ENCODE measurements at places on chromosomes 11 and 22. TPM values are rescaled to one million over a fixed set of nuclear protein-coding genes. Genes with fewer than 3 reads are reported as not detected.
A peak's percentile ranks its signal among the peaks of the same experiment; 100 is the strongest.

DNA sequence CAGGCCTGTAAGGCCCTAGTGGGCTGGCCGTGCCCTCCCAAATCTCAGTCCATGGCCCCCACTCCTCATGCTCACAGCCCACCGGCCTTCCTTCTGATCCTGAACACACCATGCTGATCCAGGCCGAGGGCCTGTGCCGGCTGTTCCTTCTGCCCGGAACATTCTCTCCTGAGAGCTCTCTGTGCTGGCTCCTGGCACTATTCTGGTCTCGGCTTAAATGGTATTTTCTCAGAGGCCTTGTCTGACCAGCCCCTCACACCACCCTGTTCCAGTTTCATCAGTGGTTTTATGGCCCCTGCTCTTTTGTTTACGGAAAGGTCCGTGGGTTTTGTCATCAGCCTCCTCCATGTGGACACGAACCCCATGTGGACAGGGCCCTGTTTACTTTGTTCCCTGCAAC is 22.0 kb downstream of the SPTBN2 start:
- no peaks in the 10 kb centered on the region for H3K4me1 ChIP-seq
- no peaks in the 10 kb centered on the region for H3K27me3 ChIP-seq
- H3K27ac ChIP-seq: no peak overlapping the region
- no peak for DNase-seq
- no peak overlapping the region for H3K4me3 ChIP-seq

DNA sequence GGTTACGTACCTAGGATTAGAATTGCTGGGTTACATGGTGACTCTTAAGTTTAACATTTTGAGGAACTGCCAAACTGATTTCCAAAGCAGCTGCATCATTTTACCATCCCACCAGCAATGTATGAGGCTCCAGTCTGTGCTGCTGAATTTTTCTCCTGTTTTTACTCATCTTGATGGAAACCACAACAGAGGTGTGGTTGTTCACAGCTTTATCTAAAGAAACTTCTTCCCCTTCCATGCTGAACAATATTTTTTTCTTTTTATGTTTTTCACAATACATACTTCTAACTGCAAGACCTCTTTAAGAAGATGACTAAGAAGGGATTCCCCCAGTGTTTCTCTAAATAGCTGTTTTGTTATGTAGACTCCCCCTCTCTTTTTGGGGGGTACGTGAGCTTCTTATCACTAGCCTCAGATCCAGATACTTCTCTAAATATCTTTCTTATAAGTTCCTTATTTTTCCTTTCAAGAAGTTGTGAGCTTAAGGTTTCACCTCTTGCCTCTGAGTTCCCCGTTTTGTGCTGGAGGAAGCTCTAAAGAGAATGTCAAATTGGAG is 24.0 kb downstream of the TCP11L1 start:
- peaks cover 21% of the 10 kb centered on the region for H3K4me1 ChIP-seq
- H3K4me3 ChIP-seq: no peak overlapping the region
- no peak overlapping the region for H3K27ac ChIP-seq
- no peaks in the 10 kb centered on the region for H3K27me3 ChIP-seq
- peaks cover 22% of the 10 kb centered on the region for H3K36me3 ChIP-seq
- DNase-seq: no peak

- H3K36me3 ChIP-seq: no peaks in the 10 kb centered on the region
- H3K27me3 ChIP-seq: no peaks in the 10 kb centered on the region
- no peak overlapping the region for H3K4me3 ChIP-seq
- no peak for DNase-seq
- H3K4me1 ChIP-seq: no peaks in the 10 kb centered on the region
These were observed 53.9 kb upstream of the RCE1 start for GRCh38 chr11:66789097-66789890.

DNA sequence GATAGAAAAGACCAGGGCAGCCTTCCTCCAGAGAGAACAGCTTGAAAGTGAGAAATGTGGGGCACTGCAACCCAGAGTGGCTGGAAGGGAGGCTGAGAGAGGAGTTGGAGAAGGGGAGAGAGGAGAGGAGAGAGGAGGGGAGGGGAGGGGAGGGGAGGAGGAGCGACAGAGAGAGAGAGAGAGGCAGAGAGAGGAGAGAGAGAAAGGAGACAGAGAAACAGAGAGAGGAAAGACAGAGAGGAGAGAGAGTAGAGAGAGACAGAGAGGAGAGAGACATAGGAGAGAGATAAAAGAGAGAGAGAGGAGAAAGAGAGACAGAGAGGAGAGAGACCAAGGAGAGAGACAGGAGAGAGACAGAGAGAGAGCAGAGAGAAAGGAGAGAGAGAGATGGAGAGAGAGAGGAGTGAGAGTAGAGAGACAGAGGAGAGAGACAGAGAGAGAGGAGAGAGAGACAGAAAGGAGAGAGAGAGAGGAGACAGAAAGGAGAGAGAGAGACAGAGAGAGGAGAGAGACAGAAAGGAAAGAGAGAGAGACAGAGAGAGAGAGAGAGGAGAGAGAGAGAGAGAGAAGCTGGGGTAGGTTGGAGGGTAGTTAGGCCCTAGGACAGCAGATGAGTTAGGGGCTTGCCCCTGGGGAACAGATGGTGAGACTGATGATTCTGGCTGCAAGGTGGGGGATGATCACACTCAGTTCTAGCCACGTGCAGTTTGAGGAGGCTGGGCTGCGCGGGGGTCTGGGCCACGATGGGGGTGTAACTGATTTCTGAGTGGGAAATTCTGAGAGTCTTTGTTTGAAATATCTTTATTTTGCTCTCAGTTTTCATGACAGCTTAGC is 8.5 kb upstream of the SCYL1 start:
- no peak for DNase-seq
- no peak overlapping the region for H3K4me3 ChIP-seq
- H3K27ac ChIP-seq: peak overlapping the region; percentile 46
- H3K4me1 ChIP-seq: no peaks in the 10 kb centered on the region

DNA sequence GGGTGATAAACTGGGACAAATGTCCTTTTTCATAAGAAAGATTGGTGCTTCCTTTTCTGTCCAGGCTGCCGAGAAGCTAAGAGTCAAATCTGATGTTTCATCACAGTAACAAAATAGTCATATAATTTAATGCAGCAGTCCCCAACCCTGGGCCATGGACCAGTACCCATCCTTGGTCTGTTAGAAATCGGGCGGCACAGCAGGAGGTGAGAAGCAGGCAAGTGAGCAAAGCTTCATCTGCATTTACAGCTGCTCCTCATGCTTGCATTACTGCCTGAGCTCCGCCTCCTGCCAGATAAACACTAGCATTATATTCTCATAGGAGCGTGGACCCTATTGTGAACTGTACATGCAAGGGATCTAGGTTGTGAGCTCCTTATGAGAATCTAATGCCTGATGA is 26.2 kb downstream of the PRR14L start:
- peaks cover 7% of the 10 kb centered on the region for H3K36me3 ChIP-seq
- H3K4me1 ChIP-seq: no peaks in the 10 kb centered on the region
- H3K27me3 ChIP-seq: no peaks in the 10 kb centered on the region
- no peak overlapping the region for H3K4me3 ChIP-seq
- H3K27ac ChIP-seq: no peak overlapping the region

DNA sequence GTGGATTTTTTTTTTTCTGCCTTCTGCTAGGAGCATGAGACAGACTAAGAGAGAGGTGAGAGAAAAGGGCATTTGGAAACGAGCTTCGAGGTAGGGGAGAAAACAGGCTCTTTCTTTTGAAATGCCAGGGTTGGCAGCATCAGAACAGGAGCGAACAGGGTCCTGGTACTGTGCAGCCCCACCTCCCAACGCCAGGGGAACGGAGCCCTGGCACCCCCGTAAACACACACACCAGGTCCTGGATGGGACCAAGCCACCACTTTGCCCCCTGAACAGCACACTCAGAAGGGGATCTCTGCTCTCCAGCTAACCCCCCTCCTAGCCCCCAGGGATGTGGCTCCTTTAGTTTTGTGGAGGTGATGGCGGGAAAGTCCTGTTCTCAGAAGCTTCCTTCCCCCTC is 127.1 kb downstream of the CTTN start:
- no peaks in the 10 kb centered on the region for H3K27me3 ChIP-seq
- H3K4me3 ChIP-seq: no peak overlapping the region
- no peaks in the 10 kb centered on the region for H3K36me3 ChIP-seq
- no peak overlapping the region for H3K27ac ChIP-seq
- no peak for DNase-seq

DNA sequence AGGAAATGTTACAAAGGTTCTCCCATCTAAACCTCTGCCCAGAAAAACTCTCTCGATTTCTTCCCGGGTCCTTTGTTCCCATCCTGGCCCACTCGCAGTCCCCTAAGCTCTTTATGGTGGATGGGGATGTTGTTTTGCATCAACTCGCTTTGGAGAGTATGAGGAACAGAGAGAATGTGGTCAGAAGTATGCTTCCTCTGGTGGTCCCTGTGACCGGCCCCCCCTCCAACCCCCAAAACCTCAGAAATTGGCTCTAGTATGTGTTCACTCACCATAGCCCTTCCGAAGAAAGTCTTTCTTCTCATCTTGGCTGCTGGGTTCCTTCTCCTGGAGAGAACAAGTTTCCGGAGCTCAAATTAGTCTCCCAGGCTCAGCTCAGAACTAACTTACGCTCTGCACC is 54.4 kb downstream of the GRAMD1B start:
- no peaks in the 10 kb centered on the region for H3K27me3 ChIP-seq
- no peaks in the 10 kb centered on the region for H3K36me3 ChIP-seq
- H3K4me3 ChIP-seq: no peak overlapping the region
- no peak for DNase-seq

- H3K27me3 ChIP-seq: peaks cover 31% of the 10 kb centered on the region
- H3K4me3 ChIP-seq: no peak overlapping the region
- H3K27ac ChIP-seq: no peak overlapping the region
These were observed 515.7 kb downstream of the BUD13 start for GRCh38 chr11:116257092-116257491.

GRCh38 chr11:2774173-2775082 is 74.6 kb upstream of the KCNQ1OT1 start:
- H3K36me3 ChIP-seq: no peaks in the 10 kb centered on the region
- peak overlapping the region; percentile 14 for H3K27ac ChIP-seq
- DNase-seq: peak; percentile 49
- H3K4me1 ChIP-seq: peaks cover 6% of the 10 kb centered on the region

DNA sequence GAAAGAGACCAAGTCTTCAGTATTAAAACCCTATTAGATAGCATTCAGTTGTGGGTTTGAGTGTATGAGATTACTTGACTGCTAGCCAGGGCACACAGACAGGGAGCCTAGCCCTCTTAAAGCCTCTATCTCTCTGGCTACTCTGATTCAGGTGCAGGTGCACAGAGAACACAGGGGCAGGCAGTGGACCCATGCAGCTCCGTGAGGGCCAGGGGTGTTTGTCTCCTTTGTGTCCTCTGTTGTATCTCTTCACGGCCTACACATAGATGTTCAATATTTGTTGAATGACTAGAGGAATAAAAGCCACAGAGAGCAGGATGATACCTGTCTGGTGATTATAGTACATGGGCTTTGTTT is 21.5 kb upstream of the AIFM3 start:
- peaks cover 26% of the 10 kb centered on the region for H3K36me3 ChIP-seq
- H3K4me1 ChIP-seq: peaks cover 28% of the 10 kb centered on the region
- no peak overlapping the region for H3K27ac ChIP-seq
- no peak for DNase-seq

- peak overlapping the region; percentile 91 for H3K4me3 ChIP-seq
- H3K36me3 ChIP-seq: peaks cover 12% of the 10 kb centered on the region
- H3K4me1 ChIP-seq: peaks cover 16% of the 10 kb centered on the region
- DNase-seq: no peak
These were observed 1.5 kb downstream of the RPS6KA4 start for GRCh38 chr11:64360448-64360921.

GRCh38 chr11:101786916-101787315 is 127.9 kb upstream of the CEP126 start:
- H3K36me3 ChIP-seq: no peaks in the 10 kb centered on the region
- DNase-seq: no peak
- no peaks in the 10 kb centered on the region for H3K27me3 ChIP-seq
- H3K4me3 ChIP-seq: no peak overlapping the region
- no peaks in the 10 kb centered on the region for H3K4me1 ChIP-seq

DNA sequence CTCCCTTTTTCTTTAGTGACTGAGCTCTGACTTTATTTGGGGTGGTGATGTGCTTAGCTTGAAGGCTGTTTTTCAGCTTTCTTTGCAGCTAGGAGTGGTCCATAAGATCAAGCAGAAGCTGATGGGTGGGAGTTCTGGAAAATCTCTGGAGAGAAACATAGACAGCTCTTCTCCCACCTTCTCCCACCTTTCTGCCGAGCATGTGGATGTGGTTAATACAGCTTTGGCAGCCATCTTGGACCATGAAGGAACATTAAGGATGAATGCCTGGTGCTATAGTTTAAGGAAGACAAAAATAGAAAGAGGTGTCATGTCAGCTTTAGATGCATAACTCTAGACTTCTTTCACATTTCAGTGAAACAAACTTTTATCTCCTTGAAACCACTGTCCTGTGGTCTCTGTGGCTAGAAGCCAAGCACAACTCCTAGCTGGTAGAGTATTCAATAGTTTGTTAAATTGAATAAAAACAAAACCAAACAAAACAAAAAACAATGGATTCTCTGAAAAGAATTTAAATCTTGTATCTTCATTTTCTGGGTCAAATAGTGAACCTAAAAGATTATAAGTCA is 203.6 kb upstream of the SESN3 start:
- H3K27me3 ChIP-seq: no peaks in the 10 kb centered on the region
- DNase-seq: no peak

Gene TRIM66
- 8.5 TPM for total RNA-seq

Gene BIK
- 5.4 TPM for total RNA-seq

Gene SERHL2
- 2.8 TPM for total RNA-seq

Gene LARGE1
- total RNA-seq: 62.4 TPM

Gene SOX6
- 8.7 TPM for total RNA-seq

Gene CCDC116
- total RNA-seq: 0.21 TPM

Gene HSPB2
- total RNA-seq: not detected

Data from type B pancreatic cell (in vitro differentiated cells).